DMS 273 treated with DMSO at 0.1 percent for 48 hours (cell line): ENCODE measurements at places on chromosomes 12 and 14.

- DNase-seq, result no peak
Observed at GRCh38 chr12:50932787-50933280, 19.5 kb upstream of the HIGD1C start.

GRCh38 chr12:75478116-75478794 is 2.3 kb upstream of the GLIPR1 start:
- no peak for DNase-seq

DNA sequence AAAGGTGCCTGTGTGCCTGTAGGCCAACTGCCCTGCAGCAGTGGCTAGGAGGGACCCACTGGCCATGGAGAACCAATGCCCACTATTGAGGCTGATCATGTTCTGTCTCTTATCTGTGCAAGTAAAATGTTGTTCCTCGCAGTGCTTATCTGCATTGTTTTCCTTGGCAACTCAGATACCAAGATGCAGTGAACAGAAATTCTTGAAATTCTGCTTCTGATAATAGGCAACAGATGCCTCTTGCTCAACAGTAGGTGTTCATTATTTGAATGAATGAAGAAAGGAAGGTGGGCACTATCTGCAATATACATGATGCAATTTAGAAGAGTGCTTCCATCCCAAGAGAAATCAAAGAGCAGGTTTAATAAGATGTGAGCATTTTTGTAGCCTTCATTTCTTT is 232.2 kb downstream of the NUAK1 start:
- DNase-seq, result no peak

GRCh38 chr12:30973175-30973574 is 46.6 kb downstream of the TSPAN11 start:
- no peak for DNase-seq

GRCh38 chr14:95044463-95045105 is 112.7 kb downstream of the DICER1 start:
- no peak for DNase-seq

- DNase-seq, result no peak
Observed at GRCh38 chr12:116009805-116010204, 267.7 kb downstream of the MED13L start.

- no peak for DNase-seq
Observed at GRCh38 chr12:70448371-70448770, 82.3 kb downstream of the KCNMB4 start.

- DNase-seq, result no peak
Observed at GRCh38 chr14:65101631-65102440, 481 bp downstream of the MAX start.

- DNase-seq, result no peak
Observed at GRCh38 chr14:52070051-52070431, 1.2 kb upstream of the NID2 start.

GRCh38 chr14:23033801-23034497 is 751 bp downstream of the PSMB5 start:
- DNase-seq, result no peak

GRCh38 chr14:59925797-59926196 is 5.9 kb downstream of the LRRC9 start:
- no peak for DNase-seq

DNA sequence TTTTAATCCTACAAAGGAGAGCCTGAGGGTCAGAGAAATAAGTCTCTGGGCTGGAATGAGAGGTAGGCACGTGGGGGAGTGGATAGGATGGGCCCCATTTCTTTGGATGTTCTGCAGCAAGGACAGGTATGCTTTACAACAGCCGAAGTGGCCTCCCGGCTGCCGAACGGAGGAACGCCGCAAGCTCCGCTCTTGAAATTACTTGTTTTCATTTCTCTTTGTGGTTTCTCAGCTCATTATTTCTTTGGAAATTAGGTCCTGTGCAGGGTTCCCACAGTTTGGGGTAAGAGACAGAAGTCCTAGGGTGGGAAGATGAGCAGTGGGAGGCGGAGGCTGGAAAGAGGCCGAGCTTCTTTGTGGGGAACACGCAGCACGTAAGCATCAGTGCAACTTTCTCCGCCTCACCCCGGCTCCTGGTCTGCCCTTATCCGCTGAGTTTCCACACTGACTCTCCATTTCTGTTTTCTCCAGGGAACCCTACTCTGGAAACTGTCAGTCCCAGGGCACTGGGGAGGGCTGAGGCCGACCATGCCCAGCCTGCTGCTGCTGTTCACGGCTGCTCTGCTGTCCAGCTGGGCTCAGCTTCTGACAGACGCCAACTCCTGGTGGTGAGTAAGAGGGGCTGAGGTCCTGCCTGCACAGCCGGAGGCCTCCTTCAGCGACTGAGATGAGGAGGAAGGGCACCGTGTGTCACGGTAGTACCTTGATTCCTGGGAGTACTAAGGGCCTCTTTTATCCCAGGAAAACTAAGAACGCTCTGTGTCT is 2.0 kb downstream of the WNT5B start:
- DNase-seq, result no peak

DNA sequence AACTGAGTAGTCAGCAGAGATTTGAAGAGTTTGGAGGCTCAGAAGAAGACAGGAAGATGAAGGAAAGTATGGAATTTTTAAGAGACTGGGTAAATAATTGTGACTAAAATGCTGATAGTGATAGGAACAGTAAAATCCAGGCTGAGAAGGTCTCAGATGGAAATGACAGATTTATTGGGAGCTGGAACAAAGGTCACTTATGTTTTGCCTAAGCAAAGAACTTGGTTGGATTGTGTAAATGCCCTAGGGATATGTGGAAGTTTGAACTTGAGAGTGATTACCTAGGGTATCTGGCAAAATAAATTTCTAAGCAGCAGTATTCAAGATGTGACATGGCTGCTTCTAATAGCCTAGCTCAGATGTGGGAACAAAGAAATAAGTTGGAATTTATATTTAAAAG is 180.9 kb downstream of the TRHDE start:
- DNase-seq, result no peak

DNA sequence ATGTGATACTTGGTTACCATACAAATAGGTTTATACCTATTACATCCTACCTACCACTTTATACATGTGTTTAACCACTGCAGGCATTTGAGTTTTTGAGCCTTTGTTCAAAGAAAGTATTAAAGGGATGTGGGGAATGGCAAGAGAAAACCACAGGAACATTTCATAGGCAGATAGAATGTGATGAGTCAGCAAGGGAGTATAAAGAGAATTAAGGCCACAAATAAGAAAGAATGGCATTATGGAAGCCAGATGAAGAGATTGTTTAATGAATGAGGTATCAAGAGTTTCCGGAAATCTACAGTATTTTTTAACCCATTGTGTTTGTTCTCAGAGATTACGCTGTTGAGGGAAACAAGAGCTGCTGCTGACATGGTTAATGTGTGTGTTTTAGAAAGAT is 66.9 kb downstream of the METTL25 start:
- DNase-seq, result no peak

DNA sequence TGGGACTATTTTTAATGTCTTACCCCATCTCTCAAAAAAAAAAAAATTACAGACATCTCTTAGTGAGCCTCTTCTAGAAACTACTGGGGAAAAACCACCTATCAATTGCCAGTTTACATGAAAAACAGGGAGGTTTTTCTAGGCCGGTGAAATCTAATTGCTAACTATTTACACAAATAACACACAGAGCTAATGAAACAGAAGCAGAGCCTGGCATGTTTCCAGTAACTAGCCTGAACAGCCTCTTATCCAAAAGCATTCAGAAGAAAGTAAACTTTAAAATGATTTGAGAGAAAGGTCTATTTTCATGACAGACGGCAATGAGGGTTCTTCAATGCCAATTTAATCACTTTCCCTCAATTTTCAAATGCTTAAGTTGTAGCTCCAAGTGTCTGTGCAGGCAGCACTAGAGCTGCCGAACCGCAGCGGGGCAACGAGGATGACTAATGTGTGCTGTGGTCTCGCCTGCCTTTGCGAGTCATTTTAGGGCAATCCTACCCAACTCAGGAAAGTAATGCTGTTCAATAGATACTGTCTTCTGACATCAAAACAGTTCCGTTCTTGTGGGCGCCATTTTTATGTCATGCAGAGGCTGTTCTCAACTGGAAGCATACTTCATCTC is 84.6 kb downstream of the SETD3 start:
- DNase-seq, result no peak

- DNase-seq, result no peak
Observed at GRCh38 chr14:42391146-42391834, 784.6 kb downstream of the LRFN5 start.
